ENCODE measurements at places on chromosomes 6 and 20.

DNA sequence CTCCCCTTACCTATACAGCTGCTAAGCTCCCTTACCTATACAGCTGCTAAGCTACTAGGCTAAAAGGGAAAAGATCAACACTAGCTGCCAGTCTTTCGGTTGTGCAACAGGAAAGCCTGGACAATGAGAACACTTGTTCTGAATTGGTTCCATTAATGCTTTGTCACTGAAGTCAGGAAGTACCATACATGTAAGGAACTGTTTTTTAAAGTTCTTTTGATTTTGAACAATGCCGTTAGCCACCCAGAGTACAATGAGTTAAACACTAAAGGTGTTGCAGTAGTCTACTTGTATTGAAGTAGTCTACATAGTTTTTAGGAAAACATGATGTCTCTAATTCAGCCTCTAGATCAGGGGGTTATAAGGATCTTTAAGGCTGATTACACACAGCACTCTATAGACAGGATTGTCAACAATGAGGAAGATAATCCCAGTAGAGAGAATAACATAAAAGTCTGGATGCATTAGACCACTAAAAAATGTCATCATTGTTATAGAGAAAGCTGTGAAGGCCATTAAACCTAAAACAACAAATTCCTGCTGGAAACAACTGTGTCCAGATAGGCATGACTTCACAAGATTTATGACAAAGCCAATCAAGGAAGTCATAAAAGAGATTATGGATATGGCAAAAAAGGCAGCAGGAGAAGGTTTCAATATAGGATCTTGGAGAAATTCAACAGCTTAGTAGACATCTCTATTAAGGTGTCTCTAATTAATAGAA lies 306.3 kb downstream of the PHF3 start:
- no peak for DNase-seq

GRCh38 chr6:22184371-22184770 lies 112.5 kb downstream of the PRL start:
- DNase-seq = no peak

DNA sequence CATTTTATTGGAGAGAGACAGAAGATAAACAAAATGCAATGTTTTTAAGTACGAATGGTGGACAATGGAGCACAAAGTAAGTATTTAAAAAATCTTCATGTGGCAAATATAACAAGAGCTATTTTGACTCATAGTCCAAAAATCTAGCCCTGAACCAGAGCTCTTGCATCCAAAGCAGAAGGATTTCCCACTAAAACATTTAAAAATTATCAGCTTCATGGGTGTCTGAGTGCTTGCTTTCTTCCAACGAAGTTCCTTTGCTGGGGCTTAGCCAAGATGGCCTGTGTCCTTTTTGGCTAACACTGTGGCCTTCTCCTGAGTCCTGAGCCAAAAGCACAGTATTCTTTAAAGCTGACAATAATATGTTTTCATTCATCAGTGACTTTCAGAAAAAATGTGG lies 161.7 kb downstream of the RIMS1 start:
- DNase-seq = no peak

GRCh38 chr6:89602166-89602565 lies 36.4 kb downstream of the LYRM2 start:
- no peak for DNase-seq

GRCh38 chr20:44976698-44977097 lies 10.4 kb downstream of the STK4 start:
- no peak for DNase-seq

DNA sequence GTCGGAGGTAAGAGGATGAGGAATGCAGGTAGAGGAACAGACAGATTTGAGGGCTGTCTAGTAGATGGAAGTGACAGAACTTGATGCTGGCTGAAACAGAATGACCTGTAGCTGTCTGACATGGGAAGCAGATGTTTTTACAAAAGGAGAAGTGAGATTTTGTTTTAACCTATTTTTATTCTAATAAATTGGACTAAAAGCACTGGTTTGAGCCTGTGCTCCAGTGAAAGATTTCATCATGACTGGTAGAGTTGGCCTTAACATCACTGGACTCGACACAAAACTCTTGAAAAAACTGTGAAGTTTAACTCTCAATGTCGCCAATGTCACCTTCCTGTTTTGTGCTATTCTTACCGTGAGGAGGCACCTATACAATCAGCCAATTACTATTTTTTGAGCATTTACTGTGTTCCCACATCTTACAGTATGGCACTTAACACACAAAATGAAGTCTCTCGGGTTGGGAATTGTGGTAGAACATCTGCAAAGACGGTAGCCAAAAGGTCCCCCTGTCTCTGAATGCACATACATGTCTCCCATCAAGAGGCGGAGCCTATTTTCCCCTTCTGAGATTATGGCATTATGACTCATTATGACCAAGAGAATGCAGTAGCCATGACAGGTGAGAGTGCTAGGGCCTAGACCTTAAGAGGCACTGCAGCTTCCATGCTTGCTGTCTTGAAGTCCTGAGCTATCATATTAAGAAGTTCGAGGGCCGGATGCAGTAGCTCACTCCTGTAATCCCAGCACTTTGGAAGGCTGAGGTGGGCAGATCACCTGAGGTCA lies 93.2 kb downstream of the FOXF2 start:
- no peak for DNase-seq

DNA sequence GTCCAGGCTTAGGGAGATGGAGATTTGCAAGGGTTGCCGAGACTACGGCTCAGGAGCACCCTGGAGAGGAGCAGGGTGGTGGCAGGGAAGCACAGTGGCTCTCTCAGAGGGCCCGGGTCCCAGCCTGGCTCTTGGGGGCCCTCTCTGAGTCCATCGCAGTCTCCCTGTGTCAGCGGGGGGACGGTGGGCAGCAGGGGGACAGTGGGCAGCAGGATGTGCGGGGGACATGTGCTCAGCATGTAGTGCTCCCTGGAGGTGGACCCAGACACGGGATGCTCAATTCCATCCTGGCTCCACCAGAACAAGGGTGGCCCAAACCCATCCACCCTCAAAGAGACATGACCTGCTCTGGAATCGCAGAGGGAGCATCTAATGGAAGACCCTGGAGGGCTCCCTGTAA lies 43.0 kb upstream of the ZBP1 start:
- no peak for DNase-seq

GRCh38 chr6:51365566-51365965 lies 546.9 kb downstream of the TFAP2B start:
- DNase-seq = no peak

DNA sequence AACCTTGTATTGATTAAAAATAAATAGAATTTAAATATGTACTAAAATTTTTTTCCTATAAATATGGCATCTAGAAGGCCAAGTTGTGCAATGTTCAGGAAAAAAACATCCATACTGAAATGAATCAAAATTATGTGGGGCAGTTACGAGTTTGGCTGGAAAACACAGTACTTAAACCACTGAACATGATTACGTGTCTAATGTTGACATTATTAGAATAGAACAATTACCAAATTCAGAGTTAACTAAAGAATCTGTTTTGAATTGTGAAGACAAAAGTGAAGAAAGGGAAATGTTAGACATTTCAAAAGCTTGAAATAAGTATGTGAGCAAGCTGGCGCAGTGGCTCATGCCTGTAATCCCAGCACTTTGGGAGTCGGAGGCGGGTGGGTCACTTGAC lies 57.2 kb downstream of the KLHL31 start:
- DNase-seq = no peak

GRCh38 chr6:29763491-29764289 lies 40.5 kb downstream of the HLA-F start:
- peak; percentile 62 for DNase-seq

DNA sequence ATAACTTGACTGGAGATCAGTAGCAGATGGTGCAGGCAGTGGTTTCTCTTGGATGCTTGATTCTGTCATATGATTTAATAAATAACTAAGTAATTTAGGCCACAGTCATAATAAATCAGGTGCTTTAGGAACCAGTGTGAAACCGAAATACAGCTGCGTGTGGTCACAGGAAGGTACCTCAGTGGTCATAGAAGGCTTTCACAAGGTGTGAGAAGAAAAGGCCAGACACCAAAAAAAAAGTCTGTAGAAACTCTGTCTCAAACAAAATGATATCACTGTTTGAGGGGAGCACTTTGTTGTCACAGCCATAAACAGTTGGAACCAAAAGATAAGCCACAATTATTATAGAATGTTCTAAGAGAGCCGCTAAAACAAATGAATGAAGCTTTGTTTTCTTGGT lies 56.5 kb downstream of the ARMC2 start:
- DNase-seq = no peak

DNA sequence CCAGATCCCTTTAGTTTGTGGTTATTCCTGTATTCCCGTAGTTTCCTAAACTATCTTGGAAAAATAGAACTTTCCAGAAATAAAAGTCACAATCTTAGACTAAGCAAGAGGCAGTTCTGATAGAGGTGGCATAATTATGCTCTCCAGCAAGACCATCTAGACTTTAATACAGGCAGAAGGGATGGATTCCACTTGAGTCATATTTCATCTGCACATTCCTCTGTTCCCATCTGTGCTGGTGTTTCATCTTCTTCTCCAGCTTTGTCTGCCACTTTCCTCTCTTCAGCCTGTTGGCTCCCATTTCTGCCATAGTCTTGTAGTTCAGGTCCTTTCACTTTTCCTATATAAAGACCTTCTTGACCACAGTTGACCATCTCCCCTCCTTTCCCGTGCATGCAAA lies 102.9 kb downstream of the SOBP start:
- no peak for DNase-seq

- no peak for DNase-seq
Measured at GRCh38 chr6:145498425-145498824, 236.9 kb downstream of the EPM2A start.

- DNase-seq = no peak
Measured at GRCh38 chr6:35195120-35195780, 18.5 kb upstream of the SCUBE3 start.

DNA sequence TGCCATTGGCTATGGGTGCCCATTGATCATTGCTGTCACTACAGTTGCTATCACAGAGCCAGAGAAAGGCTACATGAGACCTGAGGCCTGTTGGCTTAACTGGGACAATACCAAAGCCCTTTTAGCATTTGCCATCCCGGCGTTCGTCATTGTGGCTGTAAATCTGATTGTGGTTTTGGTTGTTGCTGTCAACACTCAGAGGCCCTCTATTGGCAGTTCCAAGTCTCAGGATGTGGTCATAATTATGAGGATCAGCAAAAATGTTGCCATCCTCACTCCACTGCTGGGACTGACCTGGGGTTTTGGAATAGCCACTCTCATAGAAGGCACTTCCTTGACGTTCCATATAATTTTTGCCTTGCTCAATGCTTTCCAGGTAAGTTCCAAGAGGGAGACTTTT lies 16.4 kb downstream of the ADGRF4 start:
- DNase-seq = no peak

DNA sequence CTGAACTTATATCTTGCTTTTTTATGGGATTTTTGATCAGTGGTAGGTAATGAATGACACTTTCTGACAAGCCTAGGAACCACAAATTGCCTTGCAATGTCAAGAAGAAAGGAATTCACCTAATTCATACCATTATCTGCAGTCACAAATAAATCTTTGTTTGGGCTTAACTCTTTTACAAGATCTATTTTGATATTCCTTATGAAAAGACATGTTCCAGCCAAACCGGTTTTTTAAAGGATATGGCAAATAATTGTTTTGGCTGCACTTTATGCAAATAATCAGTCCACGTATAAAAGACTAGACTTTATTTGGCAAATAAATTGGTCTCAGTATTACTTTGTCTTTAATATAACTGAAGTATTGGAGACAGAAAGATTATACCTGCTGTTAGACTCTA lies 771.7 kb upstream of the ADGRB3 start:
- no peak for DNase-seq

DNA sequence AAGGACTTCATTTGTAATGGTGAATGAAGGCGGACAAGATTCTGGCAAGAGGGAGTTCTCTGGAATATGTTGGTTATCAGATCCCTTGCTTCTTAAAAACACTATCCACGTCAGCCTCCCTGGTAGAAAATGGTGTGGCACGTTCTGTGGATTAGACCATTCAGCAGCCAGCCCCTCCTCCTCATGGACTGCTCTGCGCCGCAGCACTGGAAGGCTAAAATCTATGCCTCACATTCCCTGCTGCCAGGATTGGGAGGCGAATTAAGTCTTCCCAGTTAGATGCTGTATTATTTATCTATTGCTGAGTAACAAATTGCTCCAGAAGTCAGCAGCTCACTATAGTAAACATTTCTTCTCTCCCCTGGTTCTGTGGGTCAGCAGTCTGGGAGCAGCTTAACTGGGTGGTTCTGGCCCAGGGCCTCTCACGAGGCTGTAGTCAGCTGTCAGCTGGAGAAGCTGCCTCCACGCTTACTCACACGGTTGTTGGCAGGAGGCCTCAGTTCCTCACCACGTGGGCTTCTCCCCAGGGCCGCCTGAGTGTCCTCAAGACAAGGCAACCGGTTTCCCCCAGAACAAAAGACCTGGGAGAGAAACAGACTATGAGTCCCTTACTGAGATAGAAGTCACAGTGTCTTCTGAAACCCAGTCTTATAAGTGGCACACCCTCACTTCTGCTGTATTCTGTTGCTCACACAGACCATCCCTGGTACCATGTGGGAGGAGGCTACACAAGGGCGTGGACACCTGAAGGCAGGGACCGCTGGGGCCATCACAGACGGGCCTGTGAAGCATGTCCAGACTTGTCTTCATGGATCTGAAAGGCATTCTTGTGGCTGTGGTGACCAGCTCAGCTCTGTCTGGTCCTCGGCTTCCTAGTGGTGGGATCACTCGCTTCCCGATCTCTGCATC lies 101.0 kb downstream of the NRN1 start:
- DNase-seq = peak; percentile 87

DNA sequence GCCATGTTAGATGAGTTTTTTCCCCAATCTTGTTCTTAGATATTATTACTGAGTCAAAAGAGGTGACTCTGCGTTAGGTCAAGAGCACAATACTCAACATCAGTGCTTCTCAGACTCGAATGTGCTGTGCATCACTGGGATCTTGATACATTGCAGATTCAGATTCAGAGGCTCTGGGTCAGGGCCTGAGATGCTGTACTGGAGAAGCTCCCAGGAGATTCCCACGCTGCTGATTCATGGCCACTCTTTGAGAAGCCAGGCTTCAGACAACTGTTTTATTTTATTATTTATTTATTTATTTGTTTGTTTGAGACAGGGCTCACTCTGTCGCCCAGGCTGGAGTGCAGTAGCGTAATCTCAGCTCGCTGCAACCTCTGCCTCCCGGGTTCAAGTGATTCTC lies 41.4 kb upstream of the ARID1B start:
- peak; percentile 41 for DNase-seq

DNA sequence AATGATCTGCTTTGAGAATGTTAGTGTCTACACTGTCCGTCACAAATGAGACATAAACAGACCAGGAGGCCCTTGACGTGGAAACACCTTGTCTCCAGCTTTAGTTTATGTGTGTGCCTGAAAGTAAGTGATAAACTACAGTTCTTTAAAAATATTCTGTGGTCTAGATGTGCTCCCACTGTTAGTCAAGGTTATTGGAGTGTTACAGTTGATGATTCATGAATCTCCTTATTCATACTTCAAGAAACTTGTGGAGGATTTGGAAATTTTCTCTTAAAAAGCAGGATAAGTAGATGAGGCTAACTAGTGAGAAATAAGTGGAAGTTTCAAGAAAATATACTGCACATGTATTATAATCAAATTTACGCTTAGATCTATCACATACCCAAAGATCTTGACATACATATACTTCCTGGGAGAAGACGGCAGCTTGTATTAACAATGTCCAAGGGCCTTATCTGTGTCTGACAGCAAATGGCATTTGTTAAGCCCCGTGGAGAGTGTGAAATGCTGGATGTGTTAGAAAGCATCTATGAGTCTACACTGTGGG lies 90.5 kb upstream of the MBOAT1 start:
- DNase-seq = peak; percentile 7

Data from brain microvascular endothelial cell (primary cell).